ENCODE measurements at places on chromosomes 3 and 15. TPM values are rescaled to one million over a fixed set of nuclear protein-coding genes. Genes with fewer than 3 reads are reported as not detected.

Gene WDR73
- 17.9 TPM for total RNA-seq

Gene LRRC34
- total RNA-seq: 4.3 TPM

Gene PLA2G4B
- total RNA-seq: 7.2 TPM

Gene FBXO40
- 2.4 TPM for total RNA-seq

Gene CIAO2A
- 48.4 TPM for total RNA-seq

All from muscle of leg (tissue), 16 donors.